ENCODE measurements at places on chromosomes 5 and 9.

DNA sequence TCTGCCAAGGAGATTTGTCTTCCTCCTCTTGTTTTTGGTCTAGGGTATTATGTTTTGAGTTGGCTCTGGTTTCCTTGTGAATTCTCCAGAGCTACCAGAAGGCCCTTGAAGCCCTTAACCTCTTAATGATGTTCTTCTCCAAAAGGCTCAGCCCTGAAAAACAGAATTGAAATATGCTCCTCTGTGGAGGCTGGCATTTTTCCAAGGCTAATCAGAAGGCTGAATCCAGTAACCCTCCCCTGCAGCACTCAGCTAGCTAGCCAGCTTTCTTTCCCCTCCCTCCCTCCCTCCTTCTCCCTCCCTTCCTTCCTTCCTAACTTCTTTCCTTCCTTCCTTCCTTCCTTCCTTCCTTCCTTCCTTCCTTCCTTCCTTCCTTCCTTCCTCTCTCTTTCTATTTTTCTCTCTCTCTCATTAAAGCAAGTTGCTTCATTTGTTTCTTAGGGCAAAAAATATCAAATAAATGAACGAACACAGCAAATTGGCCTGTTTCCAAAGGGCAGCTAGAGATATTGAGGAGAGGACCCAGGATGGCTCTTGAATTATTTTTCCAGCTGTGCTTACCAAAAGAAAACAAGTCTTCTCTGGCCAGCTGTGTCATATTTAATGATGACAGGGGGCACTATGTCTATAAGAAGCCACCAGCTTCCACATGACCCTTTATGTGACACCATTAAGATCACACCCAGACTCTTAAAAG, 38.7 kb downstream of the JAKMIP2 start:
- DNase-seq, result no peak
- no peaks in the 10 kb centered on the region for H3K36me3 ChIP-seq
- 0 out of 2 replicates have a peak, but pooled peaks cover 4% of the 10 kb centered on the region for H3K27me3 ChIP-seq

- H3K36me3 ChIP-seq, result no peaks in the 10 kb centered on the region
- H3K4me1 ChIP-seq, result 0 out of 2 replicates have a peak, but pooled peaks cover 7% of the 10 kb centered on the region
- no peak for DNase-seq
- H3K4me3 ChIP-seq, result no peak overlapping the region
Measured at GRCh38 chr5:133849116-133849515, 119.3 kb downstream of the C5orf15 start.

GRCh38 chr9:92295240-92295790, 1.8 kb upstream of the IARS1 start:
- no peaks in the 10 kb centered on the region for H3K27me3 ChIP-seq
- no peak for DNase-seq
- H3K4me3 ChIP-seq, result no peak overlapping the region
- peaks cover 50% of the 10 kb centered on the region for H3K36me3 ChIP-seq
- peaks cover 22% of the 10 kb centered on the region for H3K4me1 ChIP-seq
- 0 out of 2 replicates have a peak overlapping the region, but pooled peaks have one; percentile 5 for H3K27ac ChIP-seq

- no peak for DNase-seq
- H3K4me3 ChIP-seq, result no peak overlapping the region
- no peaks in the 10 kb centered on the region for H3K36me3 ChIP-seq
- no peaks in the 10 kb centered on the region for H3K27me3 ChIP-seq
- no peak overlapping the region for H3K27ac ChIP-seq
Measured at GRCh38 chr5:53429706-53430105, 50.7 kb upstream of the FST start.

- H3K36me3 ChIP-seq, result no peaks in the 10 kb centered on the region
- H3K4me3 ChIP-seq, result no peak overlapping the region
- DNase-seq, result no peak
- no peak overlapping the region for H3K27ac ChIP-seq
- H3K4me1 ChIP-seq, result no peaks in the 10 kb centered on the region
Measured at GRCh38 chr5:130885027-130885426, 280.0 kb downstream of the HINT1 start.

DNA sequence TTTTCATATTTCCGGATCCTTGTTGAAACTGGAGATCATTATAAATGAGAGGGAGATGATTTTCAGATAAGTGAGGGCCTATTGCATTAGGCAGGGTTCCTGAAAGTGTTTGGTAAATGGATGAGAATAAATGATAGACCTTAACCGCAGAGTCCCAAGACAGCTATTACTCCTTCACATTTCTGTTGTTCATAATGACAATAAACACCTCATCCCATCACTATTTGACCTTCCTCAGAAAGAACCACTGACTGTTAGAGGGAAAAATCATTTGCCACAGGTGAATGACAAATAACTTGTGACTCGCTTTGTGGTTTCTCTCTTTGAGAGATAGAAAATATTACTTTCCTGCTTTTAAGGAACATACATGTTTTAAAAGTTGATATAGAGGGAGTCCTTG, 47.3 kb upstream of the TRMT10B start:
- H3K27me3 ChIP-seq, result peaks cover 16% of the 10 kb centered on the region
- H3K27ac ChIP-seq, result no peak overlapping the region
- no peaks in the 10 kb centered on the region for H3K36me3 ChIP-seq
- no peaks in the 10 kb centered on the region for H3K4me1 ChIP-seq
- no peak for DNase-seq

DNA sequence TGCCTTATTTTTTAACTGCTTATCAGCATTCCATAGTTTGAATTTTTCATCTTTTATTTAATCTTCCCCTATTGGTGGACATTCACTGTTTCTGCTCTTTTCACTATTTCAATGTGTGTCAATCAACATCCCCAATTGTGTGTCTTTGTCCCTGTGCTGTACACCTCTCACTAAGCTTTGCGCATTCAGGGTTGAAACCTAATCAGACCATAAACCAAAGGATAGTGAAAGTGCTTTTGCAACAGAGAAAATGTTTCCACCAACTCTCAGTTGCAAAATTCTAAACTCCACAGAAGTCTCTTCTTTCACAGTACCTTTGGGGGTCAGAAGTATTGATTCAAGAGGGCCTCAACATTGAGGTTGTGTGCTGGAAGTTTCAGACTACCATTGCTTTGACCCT, 127.1 kb upstream of the SAP30L start:
- 0 out of 2 replicates have a peak, but pooled peaks cover 14% of the 10 kb centered on the region for H3K36me3 ChIP-seq
- H3K4me3 ChIP-seq, result no peak overlapping the region
- no peak overlapping the region for H3K27ac ChIP-seq
- no peaks in the 10 kb centered on the region for H3K27me3 ChIP-seq
- no peak for DNase-seq

GRCh38 chr9:76756941-76757673, 7.1 kb upstream of the PCA3 start:
- peaks cover 59% of the 10 kb centered on the region for H3K27me3 ChIP-seq
- H3K4me3 ChIP-seq, result no peak overlapping the region

DNA sequence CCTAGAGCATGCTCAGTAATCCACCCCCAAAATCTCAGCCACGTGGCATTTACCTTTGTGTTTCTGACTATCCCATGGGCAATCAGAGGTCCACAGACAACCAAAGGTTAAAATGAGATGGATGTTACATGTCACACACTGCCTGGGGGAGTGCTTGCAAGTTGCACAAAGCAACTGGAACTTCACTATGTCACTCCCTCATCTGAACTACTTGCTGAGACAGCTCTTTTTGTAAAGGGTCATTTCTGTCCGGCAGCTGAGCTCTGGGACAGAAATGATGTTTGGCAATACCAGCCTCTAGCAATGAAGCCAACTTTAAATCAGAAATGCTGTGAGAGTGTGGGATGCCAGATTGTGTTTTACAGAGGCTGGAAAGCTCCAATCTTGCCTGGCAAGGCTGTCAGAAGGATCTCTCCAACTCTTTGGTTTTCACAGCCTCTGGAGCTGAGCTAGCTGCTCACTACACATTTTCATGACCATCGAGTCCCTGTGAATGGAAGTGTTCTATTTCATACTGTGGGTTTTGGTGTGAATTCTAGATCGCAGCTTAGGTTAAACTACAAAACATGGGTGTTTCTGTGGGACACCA, 66.3 kb upstream of the TMEM215 start:
- H3K4me1 ChIP-seq, result no peaks in the 10 kb centered on the region
- no peaks in the 10 kb centered on the region for H3K36me3 ChIP-seq
- no peak overlapping the region for H3K27ac ChIP-seq
- no peak for DNase-seq
- H3K27me3 ChIP-seq, result no peaks in the 10 kb centered on the region

- no peaks in the 10 kb centered on the region for H3K36me3 ChIP-seq
- H3K27ac ChIP-seq, result peak within 1 kb of the TSS; percentile 60
- peak; percentile 77 for DNase-seq
- peak within 1 kb of the TSS; percentile 78 for H3K4me3 ChIP-seq
Measured at GRCh38 chr5:136132557-136133221, at the start of gene SMAD5. Gene SMAD5 (plus strand): TSS chr5:136132845. CDS start chr5:136153761, 20,916 bp downstream.

GRCh38 chr5:173772384-173773059, 115.6 kb upstream of the CPEB4 start:
- H3K4me3 ChIP-seq, result no peak overlapping the region
- no peaks in the 10 kb centered on the region for H3K27me3 ChIP-seq
- DNase-seq, result no peak

DNA sequence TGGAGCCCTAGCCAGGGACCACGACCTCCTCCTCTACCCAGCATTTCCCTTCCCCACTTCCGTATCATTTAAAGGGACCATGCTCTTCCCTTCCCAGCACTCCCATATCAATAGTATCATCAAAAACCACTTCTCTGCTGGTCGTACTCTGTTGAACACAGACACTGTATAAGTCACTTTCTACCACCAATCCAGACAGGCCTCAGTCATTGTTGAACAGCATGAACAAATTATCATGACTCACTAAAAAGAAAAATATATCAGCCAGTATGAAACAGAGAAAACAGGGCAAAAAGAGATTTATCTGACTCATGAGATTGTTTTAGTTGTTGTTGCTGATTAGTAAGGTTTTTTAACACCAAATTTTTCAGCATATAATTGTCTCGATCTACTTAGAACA, 89.8 kb downstream of the CDKN2A start:
- peaks cover 6% of the 10 kb centered on the region for H3K36me3 ChIP-seq
- no peaks in the 10 kb centered on the region for H3K4me1 ChIP-seq
- H3K27me3 ChIP-seq, result no peaks in the 10 kb centered on the region
- no peak overlapping the region for H3K4me3 ChIP-seq
- DNase-seq, result no peak

DNA sequence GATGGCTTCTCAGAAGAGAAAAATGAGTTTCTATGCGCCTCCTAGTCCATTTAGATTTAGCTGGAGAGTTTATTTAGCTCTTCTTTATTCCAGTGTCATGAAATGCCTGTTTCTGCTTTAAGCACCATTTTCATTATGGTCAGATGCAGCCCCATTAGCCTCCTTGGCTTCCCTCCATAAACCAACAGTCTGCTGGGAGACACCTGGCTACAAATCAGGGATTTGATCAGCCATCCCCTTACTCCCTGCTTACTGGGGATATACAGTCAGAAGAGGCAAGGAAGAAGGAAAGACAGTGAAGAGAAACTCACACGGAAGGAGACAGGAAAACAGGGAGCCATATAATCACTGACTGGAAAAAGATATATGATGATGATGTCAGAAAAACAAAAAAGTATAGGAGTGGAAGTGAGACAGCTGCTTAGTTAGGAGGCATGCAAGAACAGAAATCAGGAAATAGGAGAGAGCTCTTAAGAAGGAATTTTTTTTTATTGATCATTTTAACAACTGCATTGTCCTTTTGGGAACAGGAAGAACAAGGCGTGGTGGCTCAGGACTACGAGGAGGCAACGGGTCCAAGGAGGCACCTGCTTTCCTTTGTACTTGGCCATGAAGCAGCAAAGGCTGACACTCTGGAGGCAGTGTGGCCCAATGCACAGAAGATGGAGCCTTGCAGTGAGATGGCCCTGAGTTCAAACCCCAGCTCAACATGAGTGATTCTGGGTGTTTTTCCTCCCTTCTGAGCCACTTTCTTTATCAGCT, 56.1 kb downstream of the MED27 start:
- no peak overlapping the region for H3K4me3 ChIP-seq
- peaks cover 37% of the 10 kb centered on the region for H3K4me1 ChIP-seq
- DNase-seq, result no peak
- no peaks in the 10 kb centered on the region for H3K27me3 ChIP-seq
- no peak overlapping the region for H3K27ac ChIP-seq

DNA sequence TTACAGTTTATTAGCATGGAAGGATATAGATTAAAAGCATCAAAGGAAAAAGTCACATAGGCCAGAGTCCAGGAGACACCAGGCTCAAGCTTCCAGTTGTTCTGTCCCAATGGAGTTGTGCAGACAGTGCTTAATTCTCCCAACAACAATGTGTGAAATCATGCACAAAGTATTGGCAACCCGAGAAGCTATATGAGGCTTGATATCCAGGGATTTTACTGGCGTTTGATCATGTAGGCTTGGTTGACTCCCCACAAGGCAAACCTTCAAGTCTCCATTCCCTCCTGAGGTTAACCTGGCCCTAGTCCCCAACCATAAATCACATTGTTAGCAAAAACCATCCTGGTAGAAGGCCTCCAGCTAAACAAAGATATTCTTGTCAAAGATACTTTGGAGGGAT, 141.5 kb downstream of the ADAMTS19 start:
- no peaks in the 10 kb centered on the region for H3K4me1 ChIP-seq
- no peak overlapping the region for H3K27ac ChIP-seq
- no peak for DNase-seq
- H3K4me3 ChIP-seq, result no peak overlapping the region
- no peaks in the 10 kb centered on the region for H3K36me3 ChIP-seq
